ENCODE measurements at places on chromosomes 12 and 14. TPM values are rescaled to one million over a fixed set of nuclear protein-coding genes. Genes with fewer than 3 reads are reported as not detected.

The RASAL1 gene
- not detected for total RNA-seq

The DEGS2 gene
- 0.10 TPM for total RNA-seq

The RECQL gene
- total RNA-seq: 41.2 TPM

The ZNF385A gene
- 19.3 TPM for total RNA-seq

The SCN8A gene
- 0.65 TPM for total RNA-seq

The INTS13 gene
- total RNA-seq: 15.1 TPM

The SIX1 gene
- 4.3 TPM for total RNA-seq

Measured in posterior vena cava (tissue), 2 donors.